ENCODE measurements at places on chromosomes 5 and 9.

GRCh38 chr5:153672347-153673090 is 182.0 kb downstream of the GRIA1 start:
- no peaks in the 10 kb centered on the region for H3K36me3 ChIP-seq
- no peak for DNase-seq
- no peaks in the 10 kb centered on the region for H3K27me3 ChIP-seq
- H3K4me3 ChIP-seq = no peak overlapping the region
- H3K4me1 ChIP-seq = no peaks in the 10 kb centered on the region

DNA sequence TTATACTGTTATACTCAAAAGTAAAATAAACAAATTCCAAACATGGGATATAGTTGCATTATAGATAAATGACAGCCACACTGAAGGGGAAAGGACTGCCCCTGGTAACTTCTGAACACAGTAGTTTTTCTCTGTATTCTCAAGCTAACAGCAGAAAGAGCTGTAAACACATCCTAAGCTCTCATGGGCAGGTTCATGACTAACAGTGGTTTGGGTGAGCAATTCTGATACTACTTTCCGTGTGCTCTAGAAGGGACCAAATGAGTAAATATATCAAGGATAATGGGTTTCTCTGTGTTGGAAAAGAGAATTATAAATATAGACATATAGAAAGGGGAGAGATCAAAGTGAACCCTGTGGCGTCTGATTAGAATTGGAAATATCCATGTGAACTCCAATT is 2.2 kb upstream of the LCN6 start:
- H3K4me3 ChIP-seq = no peak overlapping the region
- H3K27me3 ChIP-seq = no peaks in the 10 kb centered on the region
- DNase-seq = no peak
- H3K27ac ChIP-seq = no peak overlapping the region
- H3K36me3 ChIP-seq = no peaks in the 10 kb centered on the region

DNA sequence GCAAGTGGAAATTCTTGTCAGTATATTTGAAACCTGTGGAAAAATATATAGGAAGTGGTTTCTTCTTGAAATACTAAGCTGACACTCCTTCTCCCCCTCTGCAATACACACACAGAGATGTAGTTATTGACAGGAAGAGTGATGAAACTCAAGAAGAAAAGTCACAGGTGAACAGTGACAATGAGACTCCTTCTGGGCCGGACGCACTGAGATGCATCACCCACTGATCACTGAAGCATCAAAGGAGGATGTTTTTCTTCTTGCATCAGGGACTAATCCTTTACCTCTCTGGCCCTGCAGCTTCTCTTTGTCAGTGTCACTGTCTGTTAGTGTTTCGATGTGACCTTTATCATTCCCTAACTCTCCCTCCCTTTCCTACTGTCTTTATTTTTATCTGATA is 1864.2 kb upstream of the C9orf72 start:
- no peaks in the 10 kb centered on the region for H3K27me3 ChIP-seq
- H3K4me1 ChIP-seq = no peaks in the 10 kb centered on the region
- H3K4me3 ChIP-seq = no peak overlapping the region

DNA sequence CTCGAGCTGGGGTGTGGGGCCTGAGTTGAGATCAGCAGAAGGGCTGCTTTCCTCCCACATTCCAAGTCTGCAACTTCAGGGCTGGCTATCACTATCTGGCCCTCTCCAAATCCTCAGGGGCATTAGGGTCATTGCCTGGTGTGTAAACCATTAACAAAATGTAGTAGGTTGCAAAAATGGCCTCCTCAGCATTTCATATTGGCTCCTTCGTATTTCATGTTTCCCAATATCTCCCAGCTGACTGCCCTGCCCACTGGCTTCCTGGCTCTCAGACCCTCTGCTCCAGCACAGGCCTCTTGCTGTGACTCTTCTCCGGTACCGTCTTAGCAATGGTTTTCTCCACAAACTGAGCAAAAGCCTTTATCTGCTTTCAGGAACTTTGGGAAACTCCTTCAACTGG is 113.8 kb downstream of the GADD45G start:
- no peaks in the 10 kb centered on the region for H3K36me3 ChIP-seq
- no peaks in the 10 kb centered on the region for H3K27me3 ChIP-seq
- peaks cover 5% of the 10 kb centered on the region for H3K4me1 ChIP-seq
- no peak overlapping the region for H3K4me3 ChIP-seq
- DNase-seq = no peak
- no peak overlapping the region for H3K27ac ChIP-seq

GRCh38 chr5:38556599-38557307 is at the start of gene LIFR:
TSS of gene LIFR (minus strand) at chr5:38556646. CDS start at chr5:38530647, 25,999 bp downstream.
- H3K4me1 ChIP-seq = peaks cover 13% of the 10 kb centered on the region
- H3K27ac ChIP-seq = peak within 1 kb of the TSS; percentile 84
- H3K36me3 ChIP-seq = no peaks in the 10 kb centered on the region
- H3K27me3 ChIP-seq = no peaks in the 10 kb centered on the region
- DNase-seq = peak; percentile 67

DNA sequence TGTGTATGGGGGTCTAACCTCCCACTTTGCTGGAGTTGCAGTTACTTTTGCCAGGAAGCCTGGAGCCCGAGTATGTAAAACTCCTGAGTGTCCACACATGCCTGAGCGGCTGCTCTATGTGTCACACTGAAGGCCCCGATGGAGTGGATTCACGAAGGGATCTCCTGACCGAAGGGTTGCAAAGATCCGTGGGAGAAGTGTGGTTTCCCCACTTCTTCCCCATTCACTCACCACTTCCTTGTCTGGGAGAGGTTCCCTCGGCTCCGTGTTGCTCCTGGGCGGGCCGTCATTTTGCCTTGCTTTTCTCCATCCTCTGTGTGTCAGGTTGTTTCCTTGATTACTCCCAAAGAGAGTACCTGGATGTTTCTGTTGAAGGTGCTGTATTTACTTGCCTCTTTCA is 16.2 kb upstream of the IL3 start:
- peak; percentile 21 for DNase-seq
- no peaks in the 10 kb centered on the region for H3K27me3 ChIP-seq
- H3K27ac ChIP-seq = no peak overlapping the region
- no peaks in the 10 kb centered on the region for H3K4me1 ChIP-seq

DNA sequence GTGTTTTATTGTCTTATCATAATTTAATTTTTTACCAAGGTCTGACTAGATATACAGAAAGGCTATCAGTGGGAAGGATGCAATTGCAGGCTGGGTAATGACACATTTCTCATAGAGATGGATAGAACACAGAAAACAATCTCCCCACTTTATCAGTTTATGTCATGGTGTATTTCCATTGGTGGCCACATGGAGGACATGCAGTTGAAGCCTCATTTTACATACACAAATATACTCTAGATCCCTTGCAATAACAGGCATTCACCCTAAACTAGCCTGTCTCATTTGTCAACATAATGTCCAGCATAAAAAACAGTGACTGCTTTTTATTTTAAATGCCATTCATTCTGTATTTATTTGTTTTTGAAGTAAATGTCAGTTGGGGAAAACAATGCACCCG is 526.3 kb downstream of the GABRG2 start:
- no peak for DNase-seq
- no peaks in the 10 kb centered on the region for H3K36me3 ChIP-seq
- H3K27ac ChIP-seq = no peak overlapping the region
- no peaks in the 10 kb centered on the region for H3K4me1 ChIP-seq

- H3K36me3 ChIP-seq = no peaks in the 10 kb centered on the region
- H3K4me3 ChIP-seq = no peak overlapping the region
- no peak for DNase-seq
Observed at GRCh38 chr9:13064676-13065075, 214.8 kb downstream of the MPDZ start.

DNA sequence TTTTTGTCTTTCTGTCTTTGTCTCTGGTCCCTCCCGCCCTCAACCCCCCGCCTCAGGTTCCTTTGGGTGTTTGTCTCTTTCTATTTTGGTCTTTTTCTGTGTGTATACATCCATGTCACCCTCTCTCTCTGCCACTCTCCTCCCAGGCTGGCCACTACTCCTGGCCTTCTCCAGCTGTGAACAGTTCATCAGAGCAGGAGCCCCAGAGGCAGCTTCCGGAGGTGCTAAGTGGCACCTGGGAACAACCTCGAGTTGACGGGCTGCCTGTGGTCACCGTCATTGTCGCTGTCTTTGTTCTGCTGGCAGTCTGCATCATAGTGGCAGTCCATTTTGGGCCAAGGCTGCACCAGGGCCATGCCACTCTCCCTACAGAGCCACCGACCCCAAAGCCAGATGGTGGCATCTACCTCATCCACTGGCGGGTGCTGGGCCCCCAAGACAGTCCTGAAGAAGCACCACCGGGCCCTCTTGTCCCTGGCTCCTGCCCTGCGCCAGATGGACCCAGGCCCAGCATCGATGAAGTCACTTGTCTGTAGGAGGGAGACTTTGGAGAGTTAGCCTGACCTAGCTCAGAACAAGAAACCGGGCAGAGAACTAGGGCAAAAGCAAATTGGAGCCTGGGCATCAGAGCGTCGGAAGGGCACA is 1.7 kb downstream of the SMIM33 start:
- no peak for DNase-seq
- no peaks in the 10 kb centered on the region for H3K36me3 ChIP-seq
- H3K4me1 ChIP-seq = no peaks in the 10 kb centered on the region
- H3K27ac ChIP-seq = no peak overlapping the region

DNA sequence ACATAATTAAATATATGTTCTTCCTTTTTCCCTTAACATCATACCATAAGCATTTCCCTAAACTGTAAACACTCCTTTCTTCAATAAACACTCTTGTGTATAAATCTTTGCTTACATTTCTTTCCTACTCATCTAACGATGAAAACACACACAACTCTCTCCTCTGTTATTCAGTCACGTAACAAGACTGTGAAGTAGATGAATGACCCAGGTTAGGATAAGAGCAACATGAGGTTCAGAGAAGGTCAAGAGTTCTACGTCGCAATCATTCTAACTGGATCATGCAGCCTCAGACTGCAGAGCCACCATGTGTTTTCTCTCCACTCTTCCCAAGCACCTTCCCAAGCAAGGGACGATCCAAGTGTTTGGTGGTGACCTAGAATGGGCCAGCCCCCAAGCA is 70.5 kb upstream of the SPTLC1 start:
- no peak for DNase-seq
- H3K4me3 ChIP-seq = no peak overlapping the region
- H3K27me3 ChIP-seq = no peaks in the 10 kb centered on the region
- H3K4me1 ChIP-seq = no peaks in the 10 kb centered on the region

GRCh38 chr5:114237766-114238165 is 124.1 kb upstream of the KCNN2 start:
- H3K27ac ChIP-seq = no peak overlapping the region
- no peaks in the 10 kb centered on the region for H3K27me3 ChIP-seq
- DNase-seq = no peak
- H3K4me1 ChIP-seq = no peaks in the 10 kb centered on the region
- no peaks in the 10 kb centered on the region for H3K36me3 ChIP-seq
- no peak overlapping the region for H3K4me3 ChIP-seq

GRCh38 chr9:38202336-38202938 is 133.4 kb upstream of the SHB start:
- no peaks in the 10 kb centered on the region for H3K27me3 ChIP-seq
- no peaks in the 10 kb centered on the region for H3K4me1 ChIP-seq
- peak; percentile 6 for DNase-seq
- no peak overlapping the region for H3K27ac ChIP-seq
- no peak overlapping the region for H3K4me3 ChIP-seq

GRCh38 chr5:39114155-39114554 is 40.0 kb upstream of the RICTOR start:
- no peaks in the 10 kb centered on the region for H3K36me3 ChIP-seq
- H3K27me3 ChIP-seq = no peaks in the 10 kb centered on the region
- H3K4me3 ChIP-seq = no peak overlapping the region
- no peaks in the 10 kb centered on the region for H3K4me1 ChIP-seq
- H3K27ac ChIP-seq = no peak overlapping the region
- DNase-seq = no peak

DNA sequence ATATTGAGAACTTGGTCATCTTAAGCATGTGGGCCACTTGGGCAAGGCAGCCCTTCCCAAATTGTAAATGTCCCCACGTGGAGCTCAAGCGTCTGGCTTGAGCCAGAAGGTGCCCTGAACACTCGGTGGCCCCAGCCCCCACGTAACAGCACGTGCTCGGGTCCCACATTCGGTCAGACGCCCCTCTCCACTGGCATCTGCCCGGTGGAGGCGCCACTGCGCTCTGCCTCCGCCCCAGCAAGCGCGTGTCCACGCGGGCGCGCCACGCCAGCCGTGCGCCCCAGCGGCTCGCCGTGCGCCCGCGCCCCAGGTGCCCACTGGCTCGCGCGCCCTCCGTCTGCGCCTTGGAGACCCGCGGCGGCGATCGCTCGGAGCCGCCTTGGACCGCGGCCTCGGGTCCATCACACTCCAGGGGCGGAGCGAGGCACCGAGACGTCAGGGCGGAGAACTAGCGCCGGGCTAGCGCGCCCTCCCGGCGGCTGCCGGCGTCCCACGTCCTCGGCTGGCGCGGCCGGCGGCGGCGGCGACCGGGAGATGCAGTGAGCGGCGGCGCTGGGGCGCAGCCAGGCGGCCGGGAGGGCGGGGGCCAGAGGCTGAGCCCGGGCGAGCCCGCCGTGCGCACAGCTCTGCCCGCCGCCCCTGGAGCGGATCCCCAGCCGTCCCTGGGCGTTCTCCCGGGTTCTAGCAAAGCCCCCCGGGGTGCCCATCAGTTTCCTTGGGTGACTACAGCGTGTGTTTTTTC is at the start of gene PALM2AKAP2:
PALM2AKAP2 (plus strand) TSS at position 488 of the 742 bp plus-strand sequence. CDS start 291 bp downstream, outside the sequence.
- peaks cover 3% of the 10 kb centered on the region for H3K36me3 ChIP-seq
- H3K4me1 ChIP-seq = peaks cover 32% of the 10 kb centered on the region
- peak within 1 kb of the TSS; percentile 83 for H3K4me3 ChIP-seq
- peak; percentile 43 for DNase-seq

DNA sequence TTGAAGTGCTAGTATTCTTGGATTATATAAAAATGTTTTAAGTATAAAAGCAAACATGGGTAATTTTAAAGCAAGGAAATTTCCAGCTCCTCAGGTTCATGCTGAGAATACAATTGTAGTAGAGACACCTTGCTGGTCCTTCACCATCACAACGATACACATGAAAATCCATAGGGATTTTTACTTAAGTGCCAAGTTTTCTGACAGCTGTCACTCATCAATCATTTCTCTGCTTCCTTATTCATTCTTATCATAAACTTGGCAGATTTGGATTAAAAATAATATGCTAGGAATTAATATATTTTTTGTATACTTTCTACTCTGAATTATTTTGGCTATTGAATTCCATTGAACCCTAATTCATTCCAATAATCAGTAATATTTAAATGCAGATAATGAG is 167.9 kb upstream of the PTGER4 start:
- no peaks in the 10 kb centered on the region for H3K36me3 ChIP-seq
- H3K27ac ChIP-seq = no peak overlapping the region
- no peak for DNase-seq
- no peaks in the 10 kb centered on the region for H3K27me3 ChIP-seq
- no peak overlapping the region for H3K4me3 ChIP-seq

GRCh38 chr9:68739621-68740174 is 34.7 kb downstream of the PIP5K1B start:
- H3K4me3 ChIP-seq = no peak overlapping the region
- DNase-seq = no peak
- no peaks in the 10 kb centered on the region for H3K36me3 ChIP-seq
- H3K4me1 ChIP-seq = no peaks in the 10 kb centered on the region
- no peak overlapping the region for H3K27ac ChIP-seq

DNA sequence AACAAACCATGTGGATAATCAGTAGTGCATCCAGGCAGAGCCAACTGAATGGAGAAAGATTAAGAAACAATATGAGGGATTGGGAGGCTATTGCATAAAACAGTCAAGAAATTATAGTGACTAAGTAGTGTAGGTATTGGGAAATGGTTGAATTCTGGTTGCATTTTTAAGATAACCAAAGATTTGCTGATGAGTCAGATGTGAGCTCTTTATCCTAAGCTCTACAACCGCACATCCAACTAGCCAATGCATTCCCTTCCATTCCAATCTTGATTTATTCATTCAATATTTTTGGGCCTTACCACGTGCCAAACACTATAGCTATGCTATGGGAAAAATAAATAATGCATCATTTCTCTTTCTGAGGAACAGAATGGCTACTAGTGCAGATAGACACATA is 524.5 kb upstream of the RGMB start:
- H3K27ac ChIP-seq = no peak overlapping the region
- H3K36me3 ChIP-seq = no peaks in the 10 kb centered on the region
- no peak overlapping the region for H3K4me3 ChIP-seq
- no peak for DNase-seq
- H3K4me1 ChIP-seq = no peaks in the 10 kb centered on the region
